Right lung (tissue), 10 donors: ENCODE measurements at places on chromosomes 13 and 19. TPM values are rescaled to one million over a fixed set of nuclear protein-coding genes. Genes with fewer than 3 reads are reported as not detected.

DNA sequence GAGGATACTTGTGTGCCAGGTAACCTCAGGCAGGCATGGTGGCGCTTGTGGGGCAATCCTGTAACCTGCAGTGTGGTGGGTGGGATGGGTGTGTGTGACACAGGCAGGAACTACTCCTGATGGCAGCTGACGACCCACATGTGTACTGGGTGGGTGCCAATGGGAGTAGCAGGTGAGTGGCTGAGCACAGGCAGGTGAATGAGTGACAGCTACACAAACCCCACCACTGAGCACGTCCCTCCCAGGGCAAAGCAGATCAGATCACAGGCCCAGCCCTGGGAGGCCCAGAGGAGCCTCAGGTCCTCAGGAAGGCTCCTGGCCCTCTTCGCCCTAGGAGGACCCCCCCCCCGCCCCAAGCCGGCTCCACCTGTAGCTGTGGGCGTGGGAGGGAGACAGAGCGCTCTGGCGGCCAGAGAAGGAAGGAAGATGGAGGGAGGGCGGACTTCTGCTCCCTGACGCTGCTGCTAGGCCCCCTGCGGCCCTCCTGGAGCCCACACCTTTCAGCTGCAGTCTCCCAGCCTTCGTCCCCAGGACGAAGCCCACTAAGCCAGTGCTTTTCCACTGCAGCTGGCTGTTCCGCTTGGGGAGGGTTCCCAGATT is 1.3 kb upstream of the ZNF181 start:
- DNase-seq, result peak; percentile 10

DNA sequence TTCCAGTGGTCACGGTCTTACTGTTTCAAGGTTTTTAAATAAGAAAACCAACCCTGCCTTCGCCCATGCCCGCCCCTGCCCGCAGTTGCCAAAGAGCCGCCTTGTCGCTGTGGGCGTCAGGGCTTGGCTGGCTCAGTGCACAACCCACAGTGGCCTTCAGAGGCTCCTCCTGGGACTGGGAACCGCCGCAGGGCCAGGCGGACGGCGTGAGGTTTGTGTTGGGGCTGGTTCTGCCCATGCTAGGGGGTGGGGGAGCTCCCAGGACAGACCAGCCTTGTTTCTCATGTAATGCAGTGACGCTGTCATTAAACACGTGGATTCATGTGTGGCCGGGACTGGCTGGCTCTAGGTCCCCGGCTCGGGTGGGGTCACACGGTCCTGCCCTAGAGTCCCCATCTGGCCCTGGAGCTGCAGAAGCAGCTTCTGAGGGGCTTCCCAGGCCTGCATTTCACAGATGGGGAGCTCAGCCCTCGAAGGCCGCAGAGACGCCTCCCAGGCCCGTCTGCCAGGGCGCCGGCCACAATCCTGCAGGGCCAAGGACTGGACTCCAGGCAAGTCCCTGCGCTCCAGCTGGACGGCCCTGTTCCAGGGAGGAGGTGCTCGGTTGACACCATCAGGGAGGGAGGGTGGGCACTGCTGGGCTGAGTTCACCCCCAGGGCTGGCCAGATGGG is 2.4 kb upstream of the TEKTIP1 start:
- DNase-seq, result no peak

DNA sequence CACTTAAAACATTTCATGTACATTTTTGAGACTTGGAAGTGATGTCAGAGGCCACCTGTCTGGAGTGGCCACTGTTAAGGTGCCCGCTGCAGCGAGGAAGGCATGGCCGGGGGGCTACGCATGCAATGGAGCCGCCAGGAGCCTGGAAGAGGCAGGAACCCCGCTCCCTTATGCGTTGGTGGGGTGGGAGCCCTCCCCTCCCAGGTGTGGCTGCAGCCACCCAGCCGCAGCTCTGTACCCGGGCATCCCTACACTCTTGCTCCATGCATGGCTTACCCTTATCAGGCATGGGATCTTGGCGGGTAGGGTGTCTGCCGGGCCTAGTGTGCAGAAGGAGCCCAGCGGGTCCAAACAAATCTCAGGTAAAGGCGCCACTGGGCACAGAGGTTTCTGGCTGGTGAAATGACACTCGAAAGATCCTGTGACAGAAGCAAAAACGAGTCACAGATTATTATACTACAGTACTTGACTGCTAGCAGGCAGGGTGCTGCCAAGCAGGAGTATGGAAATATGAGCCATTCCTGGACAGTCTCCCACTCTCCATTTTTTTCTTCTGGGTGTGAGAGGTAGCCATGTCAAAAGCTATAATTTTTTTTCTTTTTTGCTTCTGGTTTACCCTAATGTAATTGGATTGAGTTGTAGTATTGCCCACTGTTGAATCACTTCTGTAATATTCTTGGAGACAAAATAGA is 1606.3 kb upstream of the MIR17HG start:
- DNase-seq, result no peak

GRCh38 chr19:23971598-23971997 is 56.9 kb downstream of the ZNF726 start:
- DNase-seq, result no peak

GRCh38 chr19:19550485-19550929 is 12.4 kb downstream of the CILP2 start:
- no peak for DNase-seq

DNA sequence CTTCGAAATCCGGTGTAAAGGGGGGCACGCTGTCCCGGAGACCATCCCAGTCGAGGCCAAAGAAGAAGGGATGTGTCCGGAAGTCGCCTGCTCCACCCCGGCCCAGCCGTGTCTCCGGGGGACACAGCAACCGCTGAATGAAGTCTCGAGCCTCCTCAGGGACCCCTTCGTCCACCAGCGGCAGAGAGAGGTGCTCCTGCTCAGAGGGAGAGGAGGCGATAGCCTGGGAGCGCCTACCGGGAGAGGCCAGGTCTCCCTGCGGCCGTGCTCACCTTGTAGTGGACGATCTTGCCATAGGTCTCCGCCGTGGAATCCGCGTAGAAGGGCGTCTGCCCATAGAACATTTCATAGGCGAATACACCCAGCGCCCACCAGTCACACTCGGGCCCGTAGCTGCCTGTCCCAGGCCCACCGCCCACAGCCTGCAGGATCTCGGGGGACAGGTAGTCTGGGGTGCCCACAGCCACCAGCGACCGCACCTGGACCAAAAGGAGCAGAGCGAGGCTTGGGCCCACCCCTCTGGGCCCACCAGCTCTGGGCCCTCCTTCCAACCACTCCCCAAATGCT is 4.8 kb downstream of the DMPK start:
- DNase-seq, result no peak

- no peak for DNase-seq
Observed at GRCh38 chr13:100787899-100788298, 113.3 kb upstream of the TMTC4 start.

The CALR3 gene
- polyA plus RNA-seq, result not detected

DNA sequence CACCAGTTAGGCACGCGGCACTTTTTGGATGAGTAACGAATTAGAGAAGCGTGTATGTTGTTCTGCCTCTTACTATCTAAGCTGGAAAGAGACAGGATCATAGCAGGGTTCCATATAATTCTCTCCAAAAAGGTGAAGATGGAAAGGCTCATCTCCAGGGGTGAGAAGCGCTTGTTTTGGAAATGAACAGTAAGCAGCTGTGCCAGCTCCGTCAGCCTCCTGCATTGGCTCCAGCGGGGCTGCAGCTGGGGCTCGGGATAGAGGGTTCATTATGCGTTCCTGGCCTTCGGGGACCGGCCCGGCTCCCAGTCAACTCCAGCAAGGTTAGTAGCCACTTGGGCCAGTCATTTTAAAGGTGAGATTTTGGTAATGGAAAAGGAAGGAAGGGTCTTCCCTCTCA is 155.5 kb downstream of the COL4A1 start:
- no peak for DNase-seq

The ZIM2 gene
- 1.2 TPM for polyA plus RNA-seq

The NPAS1 gene
- polyA plus RNA-seq, result 1.9 TPM
